ENCODE measurements at places on chromosomes 7 and 10.

GRCh38 chr7:90387470-90388240 lies 15.6 kb upstream of the CLDN12 start:
- DNase-seq: no peak

DNA sequence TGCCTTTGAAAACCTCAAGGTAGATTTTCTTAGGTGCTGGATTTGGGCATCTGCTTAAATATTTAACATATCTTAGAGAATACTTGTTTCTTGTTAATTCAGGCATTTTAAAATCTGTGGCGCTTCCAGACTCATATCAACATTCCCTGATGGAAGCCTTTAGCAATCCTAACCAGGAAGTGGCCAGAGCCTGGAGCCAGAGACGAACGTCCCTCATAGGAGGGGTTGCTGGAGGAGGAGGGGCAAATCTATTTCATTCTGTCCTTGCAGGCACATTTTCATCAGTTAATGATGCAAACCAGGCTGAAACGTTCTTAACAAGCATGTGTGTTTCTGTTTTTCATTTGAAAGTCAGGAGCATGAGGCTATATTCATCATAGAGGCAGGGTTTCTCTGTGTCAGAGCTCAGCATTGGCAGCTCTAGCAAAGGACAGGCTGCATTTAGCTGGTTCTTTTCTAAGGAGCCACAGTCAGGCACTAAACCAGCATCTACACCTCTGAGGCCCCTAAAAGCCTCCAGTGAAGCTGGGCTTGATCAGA lies 17.8 kb upstream of the IFIT2 start:
- DNase-seq: no peak

GRCh38 chr10:96700374-96701099 lies 19.8 kb downstream of the PIK3AP1 start:
- DNase-seq: no peak

DNA sequence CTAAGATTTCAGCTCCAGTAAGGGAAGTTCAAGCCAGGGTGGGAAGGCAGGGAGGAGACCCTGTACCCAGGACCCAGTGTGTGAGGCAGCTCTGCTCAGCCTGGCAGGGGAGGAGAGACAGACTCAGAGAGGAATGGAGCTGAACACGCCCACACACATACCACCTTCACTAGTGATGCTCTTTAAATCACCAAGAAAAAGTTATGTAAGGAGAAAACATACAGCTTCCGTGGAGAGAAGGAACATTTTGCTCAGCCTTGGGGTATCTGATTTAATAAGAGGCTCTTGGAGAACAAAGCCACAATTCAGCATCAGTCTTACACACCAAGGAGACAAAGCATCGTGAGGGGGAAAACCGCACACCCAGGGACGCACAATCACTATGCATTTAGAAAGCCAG lies 62.9 kb downstream of the PRKAG2 start:
- no peak for DNase-seq

DNA sequence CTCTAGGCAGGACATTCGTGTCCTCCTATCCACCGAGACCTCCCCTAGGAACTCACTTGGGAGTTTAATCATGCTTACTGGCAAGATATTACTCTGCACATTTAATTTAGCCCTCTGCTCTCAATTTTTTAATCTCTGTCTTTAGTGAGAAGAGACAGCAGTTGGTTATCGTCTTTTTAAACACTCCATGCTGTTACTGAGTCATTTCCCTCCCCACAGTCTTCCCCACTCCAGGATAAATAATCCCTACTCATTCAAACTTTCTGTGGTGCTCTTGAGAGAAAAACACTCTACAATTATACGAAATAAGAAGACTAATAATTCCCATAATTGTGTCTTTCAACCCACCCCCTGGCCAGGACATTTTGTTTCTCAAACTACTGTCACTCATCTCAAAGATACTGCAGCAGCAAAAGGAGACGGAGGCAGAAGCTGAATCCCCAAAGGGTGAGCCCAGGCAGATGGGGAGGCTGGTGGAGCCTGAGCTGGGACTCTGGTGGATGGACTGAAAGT lies 84.2 kb downstream of the ANK3 start:
- DNase-seq: no peak

GRCh38 chr7:30065746-30066145 lies 37.5 kb downstream of the PLEKHA8 start:
- no peak for DNase-seq

DNA sequence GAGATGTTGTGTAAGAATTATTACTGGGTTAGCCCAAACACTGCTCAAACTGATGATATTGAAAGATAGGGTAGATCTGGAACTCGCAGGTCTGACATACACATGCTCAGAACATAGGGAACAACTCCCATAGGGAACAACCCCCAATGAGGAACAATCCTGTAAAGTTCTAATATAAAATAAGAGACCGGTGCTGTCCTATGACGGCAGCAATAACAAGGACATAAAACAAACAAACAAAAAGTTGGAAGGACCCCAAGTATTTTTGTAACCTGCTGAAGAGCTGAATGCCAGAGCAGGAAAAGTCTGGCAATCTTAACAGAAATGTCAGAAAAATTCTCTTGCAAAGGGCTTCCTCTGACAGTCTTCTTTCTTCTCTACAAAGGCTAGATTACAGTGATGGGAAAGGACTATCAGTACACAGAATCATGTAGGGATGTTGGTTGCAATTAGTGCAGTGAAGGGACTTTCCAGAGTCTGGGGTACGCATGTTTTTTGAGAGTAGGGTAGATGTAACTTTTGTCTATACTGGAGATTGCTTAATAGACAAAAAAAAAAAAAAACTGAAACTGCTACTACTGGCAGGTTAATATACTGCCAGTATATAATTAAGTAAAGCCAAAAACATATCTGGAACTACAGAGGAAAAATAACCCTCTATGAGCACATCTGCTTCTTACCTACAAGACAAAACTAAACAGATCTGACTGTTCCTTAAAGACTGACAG lies 35.5 kb downstream of the IDE start:
- no peak for DNase-seq
